Endodermal cell (in vitro differentiated cells): ENCODE measurements at places on chromosomes 12 and 14. TPM values are rescaled to one million over a fixed set of nuclear protein-coding genes. Genes with fewer than 3 reads are reported as not detected.
A peak's percentile ranks its signal among the peaks of the same experiment; 100 is the strongest.

EFS gene
- 60.1 and 69.9 TPM in 2 replicates for total RNA-seq

PPFIA2 gene
- total RNA-seq = not detected in 3 replicates

- H3K27me3 ChIP-seq = no peaks in the 10 kb centered on the region
- no peak overlapping the region for H3K4me3 ChIP-seq
- H3K27ac ChIP-seq = no peak overlapping the region
- DNase-seq = no peak
Observed at GRCh38 chr14:55832974-55833373, 253.0 kb downstream of the KTN1 start.

DNA sequence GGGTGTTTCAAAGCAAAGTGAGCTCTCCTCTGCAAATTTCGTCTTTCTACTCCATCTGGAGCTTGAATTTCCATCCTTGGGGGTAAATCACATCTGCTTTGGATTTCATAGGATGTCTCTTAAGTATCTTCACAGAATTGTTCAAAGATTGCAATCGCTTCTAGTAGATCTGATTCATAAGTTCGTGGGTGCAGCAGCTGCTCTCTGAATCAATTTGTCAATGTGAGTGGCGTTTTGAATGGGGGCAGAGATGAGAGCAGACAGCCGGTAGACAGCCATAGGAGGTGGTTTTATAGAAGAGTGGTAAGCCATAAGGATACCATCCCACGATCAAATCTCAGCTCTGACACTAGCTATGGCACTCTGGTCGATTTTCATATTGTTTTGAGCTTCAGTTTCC is 146.0 kb upstream of the RPH3A start:
- no peak overlapping the region for H3K27ac ChIP-seq
- peaks cover 18% of the 10 kb centered on the region for H3K27me3 ChIP-seq
- H3K4me3 ChIP-seq = no peak overlapping the region
- no peaks in the 10 kb centered on the region for H3K4me1 ChIP-seq

- H3K27me3 ChIP-seq = no peaks in the 10 kb centered on the region
- H3K4me3 ChIP-seq = no peak overlapping the region
- H3K27ac ChIP-seq = no peak overlapping the region
Observed at GRCh38 chr14:104081261-104081835, 4.2 kb upstream of the ASPG start.

GRCh38 chr14:36344211-36344610 is 23.8 kb upstream of the MBIP start:
- H3K4me1 ChIP-seq = peaks cover 4% of the 10 kb centered on the region
- no peaks in the 10 kb centered on the region for H3K27me3 ChIP-seq
- no peak overlapping the region for H3K4me3 ChIP-seq
- H3K36me3 ChIP-seq = no peaks in the 10 kb centered on the region

GRCh38 chr14:20986811-20987210 is 3.0 kb upstream of the METTL17 start:
- peaks cover 8% of the 10 kb centered on the region for H3K36me3 ChIP-seq
- H3K4me1 ChIP-seq = no peaks in the 10 kb centered on the region
- H3K27me3 ChIP-seq = peaks cover 5% of the 10 kb centered on the region
- DNase-seq = no peak
- no peak overlapping the region for H3K27ac ChIP-seq
- no peak overlapping the region for H3K4me3 ChIP-seq

DNA sequence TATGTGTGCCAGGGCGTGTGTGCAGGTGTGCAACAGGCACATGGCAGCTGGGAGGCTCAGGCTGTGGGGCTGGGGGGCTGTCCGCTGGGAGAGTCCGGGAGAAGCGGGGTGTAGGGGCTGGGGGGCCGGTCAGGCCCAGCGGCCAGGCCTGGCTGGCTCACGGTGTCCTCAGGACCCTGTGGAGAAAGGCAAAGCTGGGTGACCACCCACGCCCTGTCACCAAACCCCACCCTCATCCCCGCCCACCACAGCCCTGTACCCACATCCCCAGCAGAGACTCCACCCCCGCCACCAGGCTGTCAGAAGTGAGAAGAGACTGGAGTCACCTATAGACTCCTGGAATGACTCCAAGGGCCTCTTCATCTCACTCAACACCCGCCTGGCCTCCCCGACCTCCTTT is 85.3 kb downstream of the SCARB1 start:
- H3K4me1 ChIP-seq = peaks cover 5% of the 10 kb centered on the region
- H3K36me3 ChIP-seq = no peaks in the 10 kb centered on the region
- H3K4me3 ChIP-seq = no peak overlapping the region
- no peak for DNase-seq
- no peak overlapping the region for H3K27ac ChIP-seq

DNA sequence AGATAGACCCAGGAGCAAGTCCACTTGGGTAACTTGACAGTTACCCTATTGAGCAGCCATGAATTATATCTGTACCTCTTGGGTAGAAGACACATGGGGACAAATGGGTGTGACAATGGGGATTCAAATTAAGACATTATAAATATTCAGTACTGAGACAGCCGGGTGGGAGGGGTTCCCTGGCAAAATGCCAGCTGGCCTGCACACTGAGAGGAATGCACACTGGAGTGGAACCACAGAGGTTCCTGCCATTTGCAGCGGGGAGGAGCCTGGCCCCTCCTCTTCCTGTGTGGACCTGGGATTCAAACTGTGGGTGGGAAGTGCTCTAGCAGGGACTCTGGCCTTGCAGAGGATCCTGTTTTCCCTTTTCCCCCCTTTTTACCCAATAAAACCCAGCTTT is 118.7 kb upstream of the CDKN3 start:
- no peak overlapping the region for H3K27ac ChIP-seq
- no peak overlapping the region for H3K4me3 ChIP-seq
- no peaks in the 10 kb centered on the region for H3K27me3 ChIP-seq
- no peaks in the 10 kb centered on the region for H3K36me3 ChIP-seq

- no peaks in the 10 kb centered on the region for H3K36me3 ChIP-seq
- no peaks in the 10 kb centered on the region for H3K27me3 ChIP-seq
- peak overlapping the region; percentile 44 for H3K4me3 ChIP-seq
- H3K4me1 ChIP-seq = peaks cover 12% of the 10 kb centered on the region
- DNase-seq = peak; percentile 72
Observed at GRCh38 chr14:75604979-75605851, 26.8 kb downstream of the FLVCR2 start.

DNA sequence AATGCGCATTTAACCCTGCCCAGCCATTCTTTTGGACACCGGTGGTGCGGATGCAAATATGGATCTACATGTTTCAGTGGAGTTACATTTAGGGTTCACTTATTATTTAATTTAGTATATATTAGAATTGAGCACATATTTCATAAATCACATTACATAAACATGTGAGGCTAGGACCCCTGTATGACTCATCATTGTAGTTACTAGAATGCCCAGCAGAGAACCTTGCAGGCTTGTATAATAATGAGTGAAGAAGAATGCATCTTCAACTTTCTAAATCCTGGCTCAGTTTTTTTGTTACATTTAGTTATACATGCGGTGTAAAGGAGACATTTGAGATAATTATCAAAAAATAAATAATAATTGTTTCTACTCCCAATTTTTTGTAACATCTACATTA is 369.0 kb downstream of the ATP23 start:
- no peak for DNase-seq
- H3K4me3 ChIP-seq = no peak overlapping the region
- H3K27me3 ChIP-seq = no peaks in the 10 kb centered on the region
- H3K36me3 ChIP-seq = no peaks in the 10 kb centered on the region
- H3K27ac ChIP-seq = no peak overlapping the region
- peaks cover 3% of the 10 kb centered on the region for H3K4me1 ChIP-seq

DNA sequence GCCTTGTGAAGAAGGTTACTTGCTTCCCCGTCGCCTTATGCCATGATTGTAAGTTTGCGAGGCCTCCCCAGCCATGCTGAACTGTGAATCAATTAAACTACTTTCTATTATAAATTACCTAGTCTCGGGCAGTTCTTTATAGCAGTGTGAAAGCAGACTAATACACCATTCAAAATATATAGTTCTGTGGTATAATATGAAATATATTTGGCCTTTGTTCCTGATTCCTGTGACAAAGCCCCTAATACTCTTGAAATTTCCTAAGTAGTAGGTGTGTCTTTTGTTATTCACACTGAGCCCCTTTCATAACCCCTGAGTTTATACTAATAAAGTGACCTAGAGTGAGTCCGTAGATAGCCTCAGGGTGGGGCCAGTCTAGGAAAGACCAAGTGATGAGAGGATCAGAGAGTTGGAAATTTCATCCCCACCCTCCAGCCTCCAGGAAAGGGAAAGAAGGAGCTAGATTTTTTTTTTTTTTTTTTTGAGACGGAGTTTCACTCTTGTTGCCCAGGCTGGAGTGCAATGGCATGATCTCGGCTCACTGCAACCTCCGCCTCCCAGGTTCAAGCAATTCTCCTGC is 19.4 kb upstream of the STRN3 start:
- H3K27ac ChIP-seq = no peak overlapping the region
- no peaks in the 10 kb centered on the region for H3K4me1 ChIP-seq
- no peaks in the 10 kb centered on the region for H3K27me3 ChIP-seq
- no peak overlapping the region for H3K4me3 ChIP-seq
- no peak for DNase-seq

DNA sequence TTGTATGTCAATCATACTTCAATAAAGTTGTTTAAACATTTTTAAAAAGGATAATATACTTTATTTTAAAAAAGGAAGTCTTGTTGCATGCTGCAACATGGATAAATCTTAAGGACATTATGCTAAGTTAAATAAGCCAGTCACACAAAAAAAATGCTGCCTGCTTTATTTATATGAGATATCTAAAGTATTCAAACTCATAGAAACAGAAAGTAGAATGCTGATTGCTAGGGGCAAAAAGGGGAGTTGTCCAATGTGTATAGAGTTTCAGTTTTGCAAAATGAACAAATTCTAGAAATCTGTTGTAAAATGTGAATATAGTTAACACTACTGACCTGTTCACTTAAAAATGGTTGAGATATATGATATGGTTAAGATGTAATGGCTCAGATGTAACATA is 8.7 kb downstream of the KLRC4 start:
- H3K4me3 ChIP-seq = no peak overlapping the region
- no peak overlapping the region for H3K27ac ChIP-seq
- H3K27me3 ChIP-seq = no peaks in the 10 kb centered on the region
- H3K4me1 ChIP-seq = no peaks in the 10 kb centered on the region
- H3K36me3 ChIP-seq = no peaks in the 10 kb centered on the region

DNA sequence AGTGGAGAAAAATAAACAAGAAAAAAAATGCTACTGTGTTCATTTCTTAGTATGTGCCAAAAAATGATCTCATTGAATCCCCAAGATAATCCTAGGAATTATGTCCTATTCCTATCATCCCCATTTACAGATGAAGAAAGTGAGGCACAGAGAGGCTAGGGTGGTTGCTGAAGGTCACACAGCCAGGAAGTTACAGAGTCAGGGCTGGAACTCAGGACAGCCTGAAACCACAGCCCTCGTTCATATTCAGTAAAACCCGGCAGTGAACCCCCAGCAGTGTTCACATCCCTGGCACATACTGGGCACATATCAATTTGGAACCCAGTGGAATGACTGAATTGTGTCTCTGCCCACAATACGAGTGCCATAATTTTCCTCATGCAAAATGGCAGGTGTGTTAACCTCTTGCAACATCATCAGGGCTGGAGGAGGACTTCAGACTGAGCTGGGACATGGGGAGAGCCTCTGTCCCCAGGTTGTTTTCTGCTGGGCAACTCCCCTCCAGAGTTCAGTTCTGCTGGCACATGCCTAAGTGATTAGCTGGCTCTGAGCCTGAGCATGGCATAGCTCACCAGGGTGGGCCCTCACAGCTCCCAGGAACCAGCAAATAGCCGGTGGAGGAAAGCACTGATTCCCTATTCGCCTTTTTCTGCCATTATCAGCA is 2.0 kb upstream of the PPP1CC start:
- peaks cover 6% of the 10 kb centered on the region for H3K36me3 ChIP-seq
- no peak overlapping the region for H3K4me3 ChIP-seq
- H3K27ac ChIP-seq = no peak overlapping the region

DNA sequence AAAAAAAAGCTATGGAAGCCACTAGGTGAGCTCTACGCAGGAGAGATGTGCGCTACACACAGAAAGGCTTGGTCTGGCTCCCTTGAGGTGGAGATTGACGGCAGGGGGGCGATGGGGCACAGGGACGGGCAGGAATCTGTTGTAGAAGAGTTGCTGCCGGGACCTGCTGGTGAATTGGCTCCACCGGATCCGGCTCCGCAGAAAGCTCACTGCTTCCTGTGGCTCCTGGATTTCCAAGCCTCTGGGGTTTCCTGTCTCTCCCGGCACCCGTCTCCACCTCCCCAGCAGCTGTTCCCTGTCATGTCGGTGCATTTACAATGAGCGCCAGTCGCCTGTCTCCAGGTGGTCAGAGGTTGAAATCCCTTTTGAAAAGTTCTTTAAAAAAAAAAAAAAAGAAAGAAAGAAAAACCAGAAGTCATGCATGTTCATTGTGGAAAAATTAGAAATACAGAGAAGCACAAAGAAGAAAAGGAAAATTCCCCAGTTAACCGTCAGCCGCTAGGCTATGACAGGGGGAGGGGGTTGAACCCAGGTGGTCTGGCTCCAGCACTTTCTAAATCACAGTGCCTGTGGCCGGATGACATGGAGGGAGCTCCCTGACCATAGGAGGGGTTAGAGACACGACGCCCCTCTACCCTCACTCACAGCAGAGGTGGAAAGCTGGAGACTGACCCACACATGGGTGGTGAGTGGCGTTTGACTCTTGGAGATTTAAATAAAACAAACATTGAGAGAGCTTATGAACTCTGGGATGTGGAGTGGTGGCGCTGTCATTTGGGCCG is 20.8 kb downstream of the FAM222A start:
- peaks cover 43% of the 10 kb centered on the region for H3K4me1 ChIP-seq
- no peaks in the 10 kb centered on the region for H3K27me3 ChIP-seq
- peak; percentile 97 for DNase-seq
- peak overlapping the region; percentile 45 for H3K4me3 ChIP-seq
- H3K36me3 ChIP-seq = peaks cover 17% of the 10 kb centered on the region
- peak overlapping the region; percentile 36 for H3K27ac ChIP-seq

DNA sequence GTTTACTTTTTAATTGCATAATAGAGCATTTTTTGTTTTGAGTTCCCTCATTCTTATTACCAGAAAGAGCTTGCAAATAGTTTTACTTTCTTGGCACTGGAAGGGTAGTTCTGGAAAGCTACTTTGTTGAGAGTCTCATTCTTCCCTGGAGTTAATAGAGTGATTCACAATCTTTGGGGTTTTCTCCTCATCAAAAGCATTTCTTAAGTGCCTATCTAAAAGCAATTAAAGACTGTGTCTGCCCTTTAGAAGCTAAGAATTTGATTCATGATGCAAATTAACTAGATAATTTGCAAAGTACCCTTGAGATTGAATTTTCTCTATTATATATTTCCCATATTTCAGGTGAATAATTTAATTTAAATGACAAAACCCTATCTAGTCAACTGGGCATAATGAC is 8.1 kb upstream of the BMAL2 start:
- no peak overlapping the region for H3K27ac ChIP-seq
- no peaks in the 10 kb centered on the region for H3K27me3 ChIP-seq
- no peak overlapping the region for H3K4me3 ChIP-seq
- peaks cover 44% of the 10 kb centered on the region for H3K36me3 ChIP-seq
- DNase-seq = no peak
